ENCODE measurements at places on chromosomes 6 and 20.

DNA sequence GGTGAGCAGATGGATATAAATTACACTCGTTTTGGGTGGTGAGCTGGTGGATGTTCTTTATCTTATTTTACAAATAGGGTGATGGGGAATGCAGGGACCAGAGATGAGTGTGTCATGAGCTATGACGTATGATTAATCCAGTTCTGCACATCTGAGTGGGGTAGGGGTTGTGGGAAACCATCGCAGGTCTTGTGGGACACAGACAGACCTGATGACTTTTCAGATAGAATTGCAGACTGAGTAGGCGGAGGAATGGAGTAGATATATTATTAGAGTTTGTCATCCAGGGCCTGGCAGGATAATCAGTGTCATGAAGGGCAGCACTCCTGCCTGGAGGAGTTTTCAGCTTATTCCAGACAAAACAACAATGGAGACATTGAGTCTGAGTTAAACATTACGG lies 12.9 kb upstream of the DSP start:
- DNase-seq, result no peak

DNA sequence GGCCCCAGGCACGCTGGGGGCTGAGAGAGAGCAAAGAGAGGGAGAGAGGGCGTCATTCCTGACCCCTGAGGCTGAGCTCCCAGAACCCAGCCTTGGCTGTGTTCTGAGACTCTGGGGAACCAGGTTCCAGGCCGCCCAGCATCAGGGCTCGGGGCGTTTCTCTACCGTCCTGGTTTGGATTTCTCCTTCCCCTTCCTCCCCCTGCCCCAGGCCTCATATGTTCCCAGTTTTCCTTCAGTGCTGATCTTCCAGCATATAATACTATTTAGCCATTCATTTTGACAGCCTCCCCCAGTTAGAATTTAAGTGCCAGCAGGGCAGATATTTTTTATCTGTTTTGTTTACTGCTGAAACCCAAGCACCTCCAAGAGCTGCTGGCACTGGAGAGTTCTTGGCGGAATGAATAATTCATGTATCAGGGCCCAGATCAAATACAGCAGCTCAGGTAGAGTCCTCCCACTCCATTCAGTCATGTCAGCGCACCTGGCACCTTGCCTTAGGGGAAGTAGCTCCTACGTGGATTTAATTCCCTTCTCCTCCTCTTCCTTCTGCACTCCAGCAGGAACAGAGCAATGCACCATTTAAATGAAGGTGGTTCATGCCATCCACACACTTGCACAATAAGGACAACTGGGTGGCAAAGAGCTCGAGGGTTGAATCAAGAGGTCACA lies 23.4 kb upstream of the FRMD1 start:
- no peak for DNase-seq

GRCh38 chr6:6007366-6008088 lies 802 bp upstream of the NRN1 start:
- no peak for DNase-seq

GRCh38 chr20:3296261-3297078 lies 57.5 kb upstream of the SLC4A11 start:
- no peak for DNase-seq

DNA sequence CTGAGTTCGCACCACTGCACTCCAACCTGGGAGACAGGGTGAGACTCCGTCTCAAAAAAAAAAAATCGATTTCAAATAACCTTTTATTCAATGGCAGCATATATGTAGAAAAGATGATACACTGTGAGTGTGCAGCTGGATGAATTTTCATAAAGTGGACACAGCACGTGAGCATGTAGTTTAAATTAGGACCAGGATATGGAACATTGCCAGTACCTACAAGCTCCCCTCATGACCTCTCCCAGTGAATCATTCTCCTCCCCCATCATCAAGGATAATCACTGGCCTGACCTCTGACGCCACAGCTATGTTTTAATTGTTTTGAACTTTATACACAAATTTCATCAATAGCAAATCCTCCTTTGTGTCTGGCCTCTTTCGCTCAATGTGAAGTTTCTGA lies 53.8 kb upstream of the HDAC2 start:
- no peak for DNase-seq

DNA sequence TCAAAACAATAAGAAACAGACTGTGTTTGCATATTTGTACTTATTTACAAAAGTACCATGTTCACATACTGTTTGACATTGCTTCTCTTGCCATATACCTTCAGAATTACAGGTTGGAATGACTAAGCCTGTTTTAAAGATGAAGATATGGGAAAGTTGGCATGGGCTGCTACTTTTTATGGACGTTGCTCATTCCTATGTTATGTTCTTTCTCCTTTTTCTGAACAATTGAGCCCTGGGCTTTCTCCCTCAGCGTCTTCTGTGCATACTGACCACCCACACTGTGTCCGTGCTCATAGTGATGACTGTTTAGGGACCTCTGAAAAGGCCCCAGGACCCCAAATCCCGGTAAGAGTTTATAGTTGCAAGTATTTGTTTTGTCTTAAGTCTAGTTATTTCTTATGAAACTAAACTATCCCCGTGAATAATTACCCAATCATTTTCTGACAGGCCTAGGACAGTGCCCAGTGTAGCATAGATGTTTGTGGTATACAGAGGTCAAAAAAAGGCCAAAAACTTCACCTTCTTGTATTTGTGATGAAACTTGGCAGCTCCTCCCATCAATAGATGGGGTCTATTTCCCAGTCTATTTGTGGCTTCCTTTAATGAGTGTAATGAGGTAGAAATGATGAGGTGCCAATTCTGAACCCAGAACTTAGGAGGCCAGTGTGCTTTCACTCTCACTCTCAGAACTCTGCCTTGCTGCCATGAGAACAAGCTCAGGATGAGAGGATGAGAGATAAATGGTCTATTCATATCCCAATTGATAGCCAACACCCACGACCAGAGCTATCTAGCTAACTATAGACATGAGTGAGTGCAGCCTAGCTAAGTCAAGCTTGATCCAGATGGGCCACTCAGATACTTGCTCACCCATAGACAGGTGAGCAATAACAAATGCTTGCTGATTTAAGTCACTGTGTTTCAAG lies 40.9 kb downstream of the GSTA4 start:
- DNase-seq, result no peak

DNA sequence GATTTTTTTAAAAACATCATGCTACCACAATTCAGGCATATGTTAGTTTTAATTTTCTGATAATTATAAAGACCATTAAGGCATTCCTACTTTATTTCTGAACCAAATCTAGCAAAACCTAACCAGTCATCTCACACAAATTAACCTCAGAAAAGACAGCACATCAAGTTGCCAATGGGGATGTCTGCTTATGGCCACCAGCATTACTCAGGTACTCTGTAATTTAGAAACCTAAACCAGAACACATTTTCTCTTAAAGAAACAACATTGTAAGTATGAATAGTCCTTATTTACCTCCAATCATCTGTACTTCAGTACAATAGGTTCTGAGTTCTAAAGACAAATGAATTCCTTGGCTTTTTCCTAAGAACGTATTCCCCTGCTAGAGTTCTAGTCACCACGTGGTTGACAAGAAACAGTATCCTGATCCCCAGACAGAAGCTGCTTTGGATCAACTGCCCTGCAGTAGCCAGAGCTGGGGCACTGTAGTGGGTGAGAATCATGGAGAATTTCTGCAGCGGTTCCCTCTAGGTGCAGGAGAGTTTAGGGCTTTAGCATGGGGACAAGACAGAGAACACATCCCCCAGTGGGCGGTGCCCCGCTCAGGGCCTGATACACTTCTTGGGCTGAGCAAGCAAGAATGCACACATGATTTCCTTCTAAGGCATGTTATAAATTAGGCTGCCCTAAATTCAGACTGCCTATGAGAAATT lies 15.4 kb downstream of the GCLC start:
- DNase-seq, result no peak

DNA sequence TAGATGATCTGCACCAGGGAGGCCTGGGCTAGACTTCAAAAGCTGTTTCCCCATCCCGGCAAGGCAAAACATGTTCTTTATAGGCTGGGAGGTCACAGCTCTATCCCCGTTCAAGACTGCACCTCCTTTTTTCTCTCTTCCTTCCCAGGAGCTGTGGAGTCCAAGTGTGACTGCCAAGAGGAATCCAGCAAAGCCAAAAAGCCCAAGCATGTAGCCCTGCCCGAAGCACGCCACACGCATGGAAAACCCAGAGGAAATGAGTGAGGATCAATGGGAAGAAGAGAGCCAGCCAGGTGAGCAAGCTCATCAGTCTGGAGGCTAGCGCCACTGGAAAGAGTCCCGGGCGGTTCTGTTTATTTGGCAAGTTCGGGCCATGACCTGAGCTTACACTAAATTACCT lies 240.4 kb downstream of the PRL start:
- DNase-seq, result no peak

- no peak for DNase-seq
These were observed 214.8 kb upstream of the MOCS1 start for GRCh38 chr6:40148882-40149573.

GRCh38 chr6:111857674-111858337 lies 15.4 kb downstream of the FYN start:
- no peak for DNase-seq

GRCh38 chr6:14429396-14429795 lies 311.8 kb downstream of the CD83 start:
- DNase-seq, result no peak

- DNase-seq, result no peak
These were observed 442.2 kb upstream of the ARID1B start for GRCh38 chr6:156334966-156335365.

DNA sequence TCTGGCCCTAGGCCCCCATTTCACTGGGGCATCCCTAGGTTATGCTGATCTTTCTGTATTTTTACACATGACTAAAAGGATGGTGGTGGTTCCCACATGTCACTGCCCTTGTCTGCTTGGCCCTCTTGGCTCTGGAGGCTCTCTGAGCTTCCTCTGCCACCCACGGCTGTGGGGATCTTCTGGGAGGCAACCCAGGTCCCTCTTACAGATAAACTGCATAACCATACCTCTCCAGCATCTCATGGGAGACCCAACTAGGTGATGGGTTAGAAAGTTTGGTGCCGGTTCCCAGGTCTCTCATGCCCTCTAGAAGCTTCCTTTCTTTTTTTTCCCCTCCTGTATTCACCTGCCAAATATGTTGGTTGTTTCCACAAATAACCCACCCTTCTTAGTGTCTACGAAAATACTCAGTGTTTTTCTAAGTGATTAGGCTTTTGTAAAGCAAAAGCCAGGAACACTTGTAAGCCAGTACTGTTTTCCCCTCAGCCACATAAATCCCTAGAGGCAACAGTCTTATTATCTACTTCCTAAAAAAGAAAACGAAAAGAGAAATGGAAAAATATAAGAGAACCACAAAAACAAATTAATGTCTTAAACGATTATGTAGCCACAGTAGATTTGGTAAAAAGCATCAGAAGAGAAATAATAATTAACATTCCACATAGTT lies 71.7 kb upstream of the SMLR1 start:
- DNase-seq, result no peak

GRCh38 chr6:134517145-134517658 lies 199.3 kb upstream of the SGK1 start:
- DNase-seq, result no peak

- DNase-seq, result no peak
These were observed 2.6 kb downstream of the BACH2 start for GRCh38 chr6:90294008-90294511.

- no peak for DNase-seq
These were observed 120.9 kb downstream of the OLIG3 start for GRCh38 chr6:137373296-137373695.

- no peak for DNase-seq
These were observed 38.4 kb upstream of the PRND start for GRCh38 chr20:4683261-4683660.

DNA sequence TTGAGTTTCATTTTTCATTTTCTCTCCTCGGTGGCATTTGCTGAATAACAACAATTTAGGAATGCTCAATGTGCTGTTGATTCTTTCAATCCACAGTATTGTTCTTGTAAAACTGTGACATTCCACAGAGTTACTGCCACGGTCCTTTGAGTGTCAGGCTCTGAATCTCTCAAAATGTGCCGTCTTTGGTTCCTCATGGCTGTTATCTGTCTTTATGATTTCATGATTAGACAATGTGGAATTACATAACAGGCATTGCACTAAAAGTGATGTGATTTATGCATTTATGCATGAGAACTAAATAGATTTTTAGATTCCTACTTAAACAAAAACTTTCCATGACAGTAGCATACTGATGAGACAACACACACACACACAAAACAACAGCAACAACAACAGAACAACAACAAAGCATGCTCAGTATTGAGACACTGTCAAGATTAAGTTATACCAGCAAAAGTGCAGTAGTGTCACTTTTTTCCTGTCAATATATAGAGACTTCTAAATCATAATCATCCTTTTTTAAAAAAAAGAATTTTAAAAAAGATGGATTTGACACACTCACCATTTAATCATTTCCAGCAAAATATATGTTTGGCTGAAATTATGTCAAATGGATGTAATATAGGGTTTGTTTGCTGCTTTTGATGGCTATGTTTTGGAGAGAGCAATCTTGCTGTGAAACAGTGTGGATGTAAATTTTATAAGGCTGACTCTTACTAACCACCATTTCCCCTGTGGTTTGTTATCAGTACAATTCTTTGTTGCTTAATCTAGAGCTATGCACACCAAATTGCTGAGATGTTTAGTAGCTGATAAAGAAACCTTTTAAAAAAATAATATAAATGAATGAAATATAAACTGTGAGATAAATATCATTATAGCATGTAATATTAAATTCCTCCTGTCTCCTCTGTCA lies 88.1 kb downstream of the SNAP25 start:
- peak; percentile 18 for DNase-seq

DNA sequence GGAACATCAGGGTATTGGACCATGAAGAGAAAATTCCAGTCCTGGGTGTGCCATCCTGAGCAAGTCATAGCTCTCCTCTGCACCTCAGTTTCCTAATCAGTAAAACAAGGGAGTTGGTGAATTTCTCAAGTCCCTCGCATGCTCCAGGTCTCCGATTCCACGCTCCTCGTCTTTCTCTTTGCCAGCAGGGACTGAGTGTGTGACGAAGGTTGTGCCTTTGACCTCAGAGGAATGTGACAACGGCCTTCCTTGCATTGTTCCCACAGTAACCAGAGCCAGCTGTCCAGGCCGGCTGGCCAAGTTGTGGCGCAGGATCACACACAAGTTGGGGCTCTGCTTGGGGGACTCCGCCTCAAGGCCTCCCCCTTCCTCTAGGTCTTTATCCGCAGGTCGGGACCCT lies 217.3 kb downstream of the ATXN1 start:
- no peak for DNase-seq

DNA sequence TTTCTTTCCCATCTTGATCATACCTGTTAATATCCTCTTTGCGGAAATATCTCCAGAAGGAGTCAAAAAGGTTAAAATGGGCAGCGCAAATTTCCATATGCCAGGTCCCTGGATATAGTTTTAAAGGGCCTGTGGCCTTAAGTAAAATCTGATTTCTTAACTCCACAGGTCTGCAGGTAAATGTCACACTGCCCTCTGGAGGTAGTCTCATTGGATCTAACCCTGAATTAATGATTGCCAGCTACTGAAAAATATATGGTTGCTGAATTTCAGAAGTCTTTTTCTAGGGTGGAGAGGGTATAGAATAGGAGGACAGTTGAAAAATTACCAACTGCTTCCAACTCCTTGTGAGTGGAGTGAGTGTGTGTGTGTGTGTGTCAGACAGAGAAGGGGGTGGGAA lies 8.5 kb downstream of the MOXD1 start:
- no peak for DNase-seq

GRCh38 chr6:27078734-27079357 lies 168.7 kb upstream of the PRSS16 start:
- peak; percentile 46 for DNase-seq

- DNase-seq, result no peak
These were observed 18.1 kb upstream of the NOL4L start for GRCh38 chr20:32603046-32603726.
